Thyroid gland (tissue), 4 donors: ENCODE measurements at places on chromosomes 1 and 21.
A peak's percentile ranks its signal among the peaks of the same experiment; 100 is the strongest.

- peak; percentile 89 for DNase-seq
- no peak overlapping the region for H3K4me3 ChIP-seq
- H3K27me3 ChIP-seq, result no peaks in the 10 kb centered on the region
- H3K4me1 ChIP-seq, result peaks cover 9% of the 10 kb centered on the region
- peak overlapping the region; percentile 22 for H3K27ac ChIP-seq
These were observed 36.0 kb upstream of the ABCD3 start for GRCh38 chr1:94382201-94382600.

GRCh38 chr1:108016451-108016920 lies 51.5 kb upstream of the VAV3 start:
- H3K36me3 ChIP-seq, result no peaks in the 10 kb centered on the region
- no peaks in the 10 kb centered on the region for H3K27me3 ChIP-seq
- no peak overlapping the region for H3K27ac ChIP-seq
- no peak overlapping the region for H3K4me3 ChIP-seq
- no peak for DNase-seq

DNA sequence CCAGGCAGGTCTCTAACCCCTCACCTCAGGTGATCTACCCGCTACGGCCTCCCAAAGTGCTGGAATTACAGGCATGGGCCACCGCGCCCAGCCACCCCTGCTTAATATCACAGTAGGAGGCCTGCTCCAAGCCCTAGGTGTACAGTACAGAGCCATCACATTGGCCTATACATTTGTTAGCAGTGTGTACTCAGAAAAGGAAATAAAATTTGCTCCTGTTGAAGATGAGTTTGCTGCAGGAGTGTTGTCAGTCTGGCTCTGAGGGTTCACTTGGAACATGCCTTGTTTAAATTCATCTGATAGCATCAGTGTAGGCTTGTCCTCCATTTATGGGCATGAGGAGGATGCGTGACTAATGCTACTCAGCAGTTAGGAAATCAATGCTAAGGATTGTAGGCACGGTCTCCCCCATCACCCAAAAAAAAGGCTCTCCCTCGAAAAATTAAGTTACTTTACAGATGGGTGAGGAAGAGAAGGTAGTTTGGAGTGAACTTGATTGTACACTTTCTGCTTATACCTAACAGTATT lies 4.6 kb upstream of the ENAH start:
- H3K27ac ChIP-seq, result peak overlapping the region; percentile 7
- H3K36me3 ChIP-seq, result no peaks in the 10 kb centered on the region
- H3K27me3 ChIP-seq, result no peaks in the 10 kb centered on the region
- no peak for DNase-seq
- no peak overlapping the region for H3K4me3 ChIP-seq
- H3K4me1 ChIP-seq, result no peaks in the 10 kb centered on the region

DNA sequence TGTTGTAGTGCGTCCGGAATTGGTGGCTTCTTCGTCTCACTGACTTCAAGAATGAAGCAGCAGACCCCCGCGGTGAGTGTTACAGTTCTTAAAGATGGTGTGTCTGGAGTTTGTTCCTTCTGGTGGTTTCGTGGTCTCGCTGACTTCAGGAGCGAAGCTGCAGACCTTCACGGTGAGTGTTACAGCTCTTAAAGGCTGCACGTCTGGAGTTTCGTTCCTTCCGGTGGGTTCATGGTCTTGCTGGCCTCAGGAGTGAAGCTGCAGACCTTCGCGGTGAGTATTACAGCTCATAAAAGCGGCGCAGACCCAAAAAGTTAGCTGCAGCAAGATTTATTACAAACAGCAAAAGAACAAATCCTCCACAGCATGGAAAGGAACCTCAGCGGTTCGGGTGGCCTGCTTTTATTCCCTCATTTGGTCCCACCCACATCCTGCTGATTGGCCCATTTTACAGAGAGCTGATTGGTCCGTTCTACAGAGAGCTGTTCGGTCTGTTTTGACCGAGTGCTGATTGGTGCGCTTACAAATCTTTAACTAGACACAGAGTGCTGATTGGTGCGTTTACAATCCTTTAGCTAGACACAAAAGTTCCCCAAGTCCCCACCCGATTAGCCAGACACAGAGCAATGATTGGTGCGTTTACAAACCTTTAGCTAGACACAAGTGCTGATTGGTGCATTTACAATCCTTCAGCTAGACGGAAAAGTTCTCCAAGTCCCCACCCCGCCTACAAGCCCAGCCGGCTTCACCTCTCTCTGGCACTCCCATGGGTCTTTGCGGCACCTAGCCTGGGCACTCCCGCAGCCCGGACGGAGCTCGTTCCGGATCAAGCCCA lies 49.6 kb upstream of the KRTAP19-8 start:
- no peaks in the 10 kb centered on the region for H3K4me1 ChIP-seq
- no peaks in the 10 kb centered on the region for H3K27me3 ChIP-seq
- no peak overlapping the region for H3K27ac ChIP-seq
- H3K36me3 ChIP-seq, result no peaks in the 10 kb centered on the region
- no peak for DNase-seq

DNA sequence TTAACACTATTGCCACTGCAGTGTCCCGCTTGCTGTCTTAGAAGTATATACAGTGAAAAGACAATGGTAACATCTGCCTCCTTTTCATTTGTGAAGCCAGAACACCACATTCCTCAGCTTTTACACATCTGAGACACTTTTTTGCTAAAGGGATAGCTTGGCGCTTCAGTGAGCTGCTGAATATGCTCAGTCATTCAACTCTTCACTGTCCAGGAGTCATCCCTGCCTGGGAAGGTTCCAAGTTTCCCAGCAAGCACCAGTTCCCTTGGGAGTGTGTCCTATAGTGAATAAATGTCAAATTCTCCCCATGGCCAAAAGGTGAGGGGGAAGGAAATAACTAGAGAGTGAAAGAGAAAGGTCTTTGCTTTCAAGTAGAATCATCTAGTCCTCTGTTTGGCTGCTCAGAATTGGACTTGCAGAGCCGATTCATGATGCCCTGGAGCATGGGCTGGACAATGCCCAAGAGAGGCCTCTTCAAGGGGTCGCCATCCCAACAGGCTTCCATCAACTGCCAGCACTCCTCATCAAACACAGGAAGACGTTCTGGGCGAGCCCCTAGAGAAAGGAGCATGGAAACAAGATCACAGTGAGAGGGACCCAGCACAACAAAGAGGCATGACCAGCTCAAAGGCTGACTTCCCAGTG lies 25.5 kb upstream of the RBBP5 start:
- peak; percentile 11 for DNase-seq
- peaks cover 7% of the 10 kb centered on the region for H3K4me1 ChIP-seq
- peaks cover 15% of the 10 kb centered on the region for H3K36me3 ChIP-seq
- no peak overlapping the region for H3K27ac ChIP-seq
- H3K27me3 ChIP-seq, result no peaks in the 10 kb centered on the region
- H3K4me3 ChIP-seq, result no peak overlapping the region

GRCh38 chr1:234921266-234922062 lies 207.2 kb downstream of the TOMM20 start:
- no peaks in the 10 kb centered on the region for H3K36me3 ChIP-seq
- H3K27ac ChIP-seq, result peak overlapping the region; percentile 87
- H3K4me3 ChIP-seq, result no peak overlapping the region
- H3K27me3 ChIP-seq, result no peaks in the 10 kb centered on the region
- DNase-seq, result peak; percentile 98

DNA sequence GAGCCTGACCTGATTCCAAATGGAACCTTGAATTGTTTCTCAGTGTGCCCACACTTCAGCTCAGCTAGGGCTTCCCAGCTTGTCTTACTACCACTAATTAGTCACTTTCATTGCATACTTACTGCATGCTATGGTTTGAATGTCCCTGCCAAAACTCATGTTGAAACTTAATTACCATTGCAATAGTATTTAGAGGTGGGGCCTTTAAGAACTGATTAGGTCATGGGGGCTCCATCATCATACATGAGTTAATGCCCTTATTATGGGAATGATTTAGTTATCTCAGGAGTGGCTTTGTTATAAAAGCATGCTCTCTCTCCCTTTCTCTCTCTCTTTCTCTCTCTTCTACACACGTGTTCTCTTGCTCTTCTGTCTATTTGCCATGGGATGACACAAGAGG lies 68.3 kb downstream of the NENF start:
- no peaks in the 10 kb centered on the region for H3K27me3 ChIP-seq
- H3K36me3 ChIP-seq, result no peaks in the 10 kb centered on the region
- peaks cover 9% of the 10 kb centered on the region for H3K4me1 ChIP-seq
- DNase-seq, result no peak
- no peak overlapping the region for H3K4me3 ChIP-seq
